ENCODE measurements at places on chromosomes 7 and 10.

GRCh38 chr10:70461397-70462348 lies 16.9 kb upstream of the PALD1 start:
- peak; percentile 42 for DNase-seq

GRCh38 chr7:116041615-116042014 lies 11.1 kb upstream of the TFEC start:
- no peak for DNase-seq

- DNase-seq: no peak
These were observed 44.4 kb downstream of the CUBN start for GRCh38 chr10:17085011-17085725.

- DNase-seq: no peak
These were observed 223.6 kb upstream of the KMT2E start for GRCh38 chr7:104790440-104790839.

DNA sequence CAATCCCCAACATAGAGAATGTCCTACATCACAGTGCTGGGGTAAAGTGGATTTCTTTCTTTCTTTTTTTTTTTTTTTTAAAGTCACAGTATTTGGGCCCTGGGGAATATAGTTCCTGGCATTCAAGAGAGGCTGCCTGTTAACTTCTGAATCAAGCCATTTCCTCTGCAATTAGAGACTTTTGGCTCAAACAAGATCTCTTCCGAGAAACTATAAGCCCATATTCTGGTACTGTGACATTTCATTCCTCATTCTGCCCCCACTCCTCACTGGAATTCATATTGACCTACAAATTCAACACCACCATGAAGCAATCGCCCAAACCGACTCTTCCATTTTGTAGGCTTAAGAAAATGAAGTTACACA lies 187.4 kb downstream of the PHTF2 start:
- DNase-seq: no peak

DNA sequence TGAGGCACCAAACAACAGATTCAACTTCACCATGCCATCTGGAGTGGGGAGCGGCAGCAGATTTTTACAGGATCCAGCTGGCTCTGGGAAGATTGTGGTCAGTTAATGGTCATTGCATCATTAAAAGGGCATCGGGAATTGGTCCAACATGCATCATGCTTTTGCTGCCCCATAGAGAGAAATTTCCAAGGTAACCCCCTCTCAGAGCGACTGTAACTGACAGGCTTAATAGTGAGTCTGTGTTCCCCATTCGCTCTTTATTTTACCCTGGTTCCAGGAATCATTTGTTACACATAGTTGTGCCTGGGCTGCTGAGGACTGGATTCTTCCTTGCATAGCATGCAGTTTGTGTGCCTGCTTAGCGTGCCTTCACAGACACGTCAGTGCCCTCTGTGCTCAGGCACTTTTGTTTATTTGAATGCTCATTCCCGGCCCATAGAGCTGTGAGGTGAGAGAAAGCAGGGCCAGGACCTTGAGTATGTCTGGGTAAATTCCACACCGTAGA lies 49.9 kb downstream of the CDHR3 start:
- no peak for DNase-seq

DNA sequence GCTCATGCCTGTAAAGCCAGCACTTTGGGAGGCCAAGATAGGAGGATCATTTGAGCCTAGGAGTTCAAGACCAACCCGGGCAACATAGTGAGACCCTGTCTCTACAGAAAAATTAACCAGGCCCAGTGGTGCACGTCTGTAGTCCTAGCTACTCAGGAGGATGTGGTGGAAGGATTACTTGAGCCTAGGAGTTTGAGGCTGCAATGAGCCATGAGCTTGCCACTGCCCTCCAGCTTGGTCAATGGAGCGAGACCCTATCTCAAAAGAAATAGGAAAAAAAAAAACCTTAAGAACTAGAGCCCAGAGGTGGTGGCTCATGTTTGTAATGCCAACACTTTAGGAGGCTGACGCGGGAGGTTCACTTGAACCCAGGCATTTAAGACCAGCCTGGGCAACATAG lies 2.2 kb downstream of the STRA8 start:
- no peak for DNase-seq

DNA sequence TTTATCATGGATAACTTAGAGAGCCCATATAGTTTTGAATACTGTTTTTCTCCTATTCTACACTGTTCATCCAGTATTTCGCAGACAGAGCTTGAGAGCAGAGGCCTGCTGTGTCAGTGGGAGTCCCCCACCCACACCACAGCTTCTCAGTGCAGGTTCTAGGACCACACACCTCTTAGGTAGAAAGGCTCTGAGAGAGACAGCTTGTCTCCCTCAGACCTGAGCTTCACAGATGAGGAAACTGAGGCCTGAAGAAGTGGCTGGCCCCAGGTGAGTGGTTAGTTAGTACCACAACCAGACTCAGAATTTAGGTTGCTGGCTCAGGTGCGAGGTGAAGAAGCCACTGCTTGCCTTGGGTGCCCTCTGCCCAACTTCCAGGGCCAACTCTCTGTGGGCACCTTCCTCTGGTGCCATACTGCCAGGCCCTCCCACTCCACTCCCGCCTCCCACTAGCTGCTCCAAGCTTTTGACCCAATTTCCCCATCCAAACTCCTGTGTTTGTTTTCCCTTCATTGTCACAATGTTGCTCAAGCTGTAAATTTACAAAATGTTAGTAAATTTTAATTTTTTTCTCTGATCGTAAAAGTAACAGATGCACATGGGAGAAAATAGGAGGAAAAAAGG lies 7.6 kb upstream of the HILPDA start:
- no peak for DNase-seq

DNA sequence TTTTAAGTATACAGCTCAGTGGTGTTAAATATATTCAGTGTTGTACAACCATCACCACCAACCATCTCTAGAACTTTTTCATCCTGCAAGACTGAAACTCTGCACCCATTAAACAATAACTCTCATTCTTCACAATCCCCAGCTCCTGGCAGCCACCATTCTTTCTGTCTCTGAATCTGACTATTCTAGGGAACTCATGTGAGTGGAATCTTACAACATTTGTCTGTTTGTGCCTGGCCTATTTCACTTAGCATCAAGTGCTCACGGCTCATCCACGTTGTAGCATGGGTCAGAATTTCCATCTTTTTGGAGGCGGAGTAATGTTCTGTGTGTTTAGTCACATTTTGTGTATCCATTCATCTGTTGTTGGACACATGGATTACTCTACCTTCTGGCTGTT lies 40.8 kb upstream of the PFKFB3 start:
- DNase-seq: no peak

DNA sequence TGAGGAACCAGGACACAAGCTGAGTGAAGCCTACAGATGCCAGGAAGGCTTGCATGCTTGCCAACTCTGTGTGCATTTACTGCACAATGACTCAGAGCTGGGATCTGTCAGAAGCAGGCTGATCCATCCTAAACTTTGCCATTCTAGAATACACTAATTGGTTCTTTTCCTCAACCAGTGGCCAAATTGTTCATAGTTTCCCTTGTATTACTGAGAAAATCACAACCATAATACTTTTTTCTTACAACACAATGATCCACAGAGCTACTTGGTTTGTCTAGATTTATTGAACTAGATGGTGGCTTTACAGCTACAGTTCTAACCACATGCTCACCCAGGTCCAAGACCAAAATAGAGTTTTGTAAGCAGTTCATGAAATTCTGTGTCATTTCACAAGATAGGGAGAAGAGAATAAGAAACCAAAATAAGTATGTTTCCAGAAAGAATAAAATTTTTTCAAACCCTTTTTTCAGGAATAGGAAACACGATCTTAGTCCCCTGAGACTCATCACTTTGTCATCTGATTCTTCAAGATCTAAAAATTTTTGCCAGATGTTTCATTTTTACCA lies 21.0 kb upstream of the LRRC17 start:
- no peak for DNase-seq

DNA sequence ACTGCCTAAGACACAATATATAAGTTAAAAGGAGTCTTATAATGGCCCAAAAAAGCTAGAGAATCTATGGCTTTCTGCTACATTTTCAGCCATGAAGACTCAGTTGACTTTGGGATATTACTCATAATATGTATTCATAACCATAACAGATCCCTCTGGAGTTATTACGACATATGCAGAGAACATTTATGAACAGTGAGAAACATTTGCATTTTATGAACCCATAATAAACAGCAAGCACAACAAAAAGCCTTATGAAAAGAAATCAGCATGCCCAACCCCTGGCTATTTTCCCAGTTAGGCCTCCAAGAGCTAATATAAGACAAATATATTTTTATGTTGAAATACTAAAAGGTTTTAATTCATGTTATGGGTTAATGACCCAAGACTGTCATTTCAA lies 52.4 kb downstream of the ARMH3 start:
- DNase-seq: no peak

DNA sequence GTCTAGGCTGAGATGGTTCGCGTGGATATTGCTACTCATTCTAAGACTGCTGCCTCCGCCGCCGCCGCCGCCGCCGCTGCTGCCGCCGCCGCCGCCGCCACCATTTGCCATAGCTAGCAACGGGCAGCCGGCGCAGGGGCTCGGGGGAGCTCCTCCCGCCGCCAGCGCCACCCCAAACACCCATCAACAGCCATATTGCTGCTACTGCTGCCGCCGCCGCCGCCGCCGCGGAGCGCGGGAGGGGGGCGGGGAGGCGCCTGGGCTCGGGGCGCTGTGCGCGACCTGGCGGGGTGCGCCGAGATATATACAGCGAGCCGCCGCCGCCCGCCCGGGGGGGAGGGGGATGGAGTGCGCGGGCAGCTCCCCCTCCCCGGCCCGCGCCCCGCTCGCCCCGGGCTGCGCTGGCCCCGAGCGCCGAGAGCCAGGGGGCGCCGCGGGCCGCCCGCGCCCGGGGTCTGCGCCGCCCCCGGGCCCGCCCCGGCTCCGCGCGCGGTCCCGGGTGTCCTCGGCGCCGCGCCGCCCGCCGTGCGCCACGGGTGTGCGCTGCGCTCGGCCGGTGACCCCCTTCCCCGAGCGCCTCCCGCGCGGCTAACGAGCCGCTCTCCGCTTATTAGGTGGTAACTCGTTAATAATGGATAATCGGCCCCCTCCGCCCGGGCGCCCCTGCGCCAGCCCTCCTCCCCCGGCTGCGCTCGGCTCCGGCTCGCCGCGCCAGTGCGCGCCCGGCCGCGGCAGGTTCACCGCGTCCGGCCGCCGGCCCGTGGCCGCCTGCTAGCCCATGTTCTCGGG lies at the start of gene KCNMA1:
KCNMA1 (minus strand) TSS at position 277 of the 789 bp plus-strand sequence.
- DNase-seq: no peak

GRCh38 chr7:147298611-147299043 lies 1182.0 kb downstream of the CNTNAP2 start:
- no peak for DNase-seq

GRCh38 chr7:22269963-22270362 lies 87.0 kb downstream of the RAPGEF5 start:
- no peak for DNase-seq

GRCh38 chr7:18369011-18369410 lies 126.5 kb upstream of the HDAC9 start:
- no peak for DNase-seq

DNA sequence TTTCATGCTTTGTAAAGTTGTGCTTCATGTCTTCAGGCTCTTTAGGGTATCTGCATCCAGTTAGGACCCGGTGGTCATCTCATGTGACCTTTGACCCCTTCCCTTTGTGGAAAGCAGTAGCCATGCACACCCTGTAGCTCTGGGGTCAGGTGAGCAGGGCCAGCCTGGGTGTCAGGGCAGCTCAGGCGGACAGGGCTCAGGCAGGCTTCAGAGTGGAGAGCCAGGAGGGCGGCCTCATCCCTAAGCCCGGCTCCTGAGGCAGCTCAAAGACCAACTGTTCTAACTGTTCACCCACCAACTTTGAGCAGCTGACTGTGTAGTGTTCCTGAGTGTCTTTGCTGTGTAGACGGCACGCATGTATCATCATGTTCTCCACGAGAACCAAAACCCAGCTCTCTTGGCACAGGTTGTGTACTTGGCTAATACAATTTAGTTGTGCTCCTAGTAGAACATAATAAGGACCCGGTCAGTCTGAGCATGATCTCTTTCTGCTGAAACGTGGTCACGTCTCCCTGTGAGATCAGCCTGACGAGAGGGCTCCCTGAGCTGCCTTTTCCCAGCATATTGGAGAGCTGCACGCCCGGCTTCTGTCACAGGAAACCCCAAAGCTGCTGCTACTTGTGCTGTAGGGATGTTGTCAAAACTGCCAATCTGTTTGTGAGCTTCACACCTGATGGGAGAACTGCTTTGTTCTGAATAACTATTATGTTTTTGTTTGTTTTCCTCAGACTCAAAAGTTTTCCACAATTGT lies 30.0 kb downstream of the EEPD1 start:
- DNase-seq: no peak

- DNase-seq: no peak
These were observed 31.5 kb downstream of the ACTA2 start for GRCh38 chr10:88920986-88921593.

DNA sequence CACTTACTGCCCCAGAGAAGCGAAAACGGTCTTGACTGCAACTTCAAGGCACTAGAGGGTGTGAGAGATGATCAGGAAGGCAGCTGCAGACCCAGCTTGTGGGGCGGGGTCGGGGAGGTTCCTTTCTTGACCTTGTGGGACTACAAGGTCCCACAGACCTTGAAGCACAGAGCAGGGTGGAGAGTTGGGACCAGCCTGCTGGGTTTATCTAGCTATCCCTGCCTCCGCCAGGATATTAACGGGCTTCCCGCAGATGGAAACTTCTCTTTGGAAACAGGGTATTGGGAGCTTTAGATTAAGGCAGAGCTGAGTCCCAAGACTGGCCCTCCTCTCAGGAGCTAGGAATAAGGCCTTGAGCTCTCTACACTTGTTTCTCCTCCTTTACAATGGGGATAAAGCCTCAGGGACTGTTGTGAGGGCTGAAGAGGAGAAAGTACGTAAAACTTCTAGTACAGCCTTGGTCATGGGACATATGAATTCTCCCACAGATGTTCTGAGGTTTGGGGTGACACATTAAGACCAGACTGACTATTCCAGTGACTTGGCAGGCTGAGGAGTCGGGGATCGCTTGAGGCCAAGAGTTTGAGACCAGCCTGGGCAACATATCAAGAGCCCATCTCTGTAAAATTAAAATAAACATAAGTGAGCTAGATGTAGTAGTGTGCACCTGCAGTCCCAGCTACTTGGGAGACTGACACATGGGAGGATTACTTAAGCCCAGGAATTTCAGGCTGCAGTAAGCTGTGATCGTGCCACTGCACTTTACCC lies 153.2 kb downstream of the CDH23 start:
- no peak for DNase-seq

GRCh38 chr10:123502983-123503382 lies 163.2 kb upstream of the GPR26 start:
- no peak for DNase-seq

- no peak for DNase-seq
These were observed 487.6 kb upstream of the MGMT start for GRCh38 chr10:128979405-128979804.

Data from CD4-positive, alpha-beta T cell (primary cell).